NCI-H2171 treated with DMSO at 0.1 percent for 48 hours (cell line): ENCODE measurements at places on chromosomes 7 and 10.

- DNase-seq, result no peak
These were observed 19.4 kb downstream of the PFKFB3 start for GRCh38 chr10:6221971-6222751.

- no peak for DNase-seq
These were observed 1381.1 kb upstream of the LRRTM3 start for GRCh38 chr10:65544756-65545155.

- DNase-seq, result peak; percentile 6
These were observed 90.0 kb downstream of the FOXP2 start for GRCh38 chr7:114504586-114504985.

- peak; percentile 97 for DNase-seq
These were observed 3.1 kb downstream of the FLNC start for GRCh38 chr7:128833148-128833945.

DNA sequence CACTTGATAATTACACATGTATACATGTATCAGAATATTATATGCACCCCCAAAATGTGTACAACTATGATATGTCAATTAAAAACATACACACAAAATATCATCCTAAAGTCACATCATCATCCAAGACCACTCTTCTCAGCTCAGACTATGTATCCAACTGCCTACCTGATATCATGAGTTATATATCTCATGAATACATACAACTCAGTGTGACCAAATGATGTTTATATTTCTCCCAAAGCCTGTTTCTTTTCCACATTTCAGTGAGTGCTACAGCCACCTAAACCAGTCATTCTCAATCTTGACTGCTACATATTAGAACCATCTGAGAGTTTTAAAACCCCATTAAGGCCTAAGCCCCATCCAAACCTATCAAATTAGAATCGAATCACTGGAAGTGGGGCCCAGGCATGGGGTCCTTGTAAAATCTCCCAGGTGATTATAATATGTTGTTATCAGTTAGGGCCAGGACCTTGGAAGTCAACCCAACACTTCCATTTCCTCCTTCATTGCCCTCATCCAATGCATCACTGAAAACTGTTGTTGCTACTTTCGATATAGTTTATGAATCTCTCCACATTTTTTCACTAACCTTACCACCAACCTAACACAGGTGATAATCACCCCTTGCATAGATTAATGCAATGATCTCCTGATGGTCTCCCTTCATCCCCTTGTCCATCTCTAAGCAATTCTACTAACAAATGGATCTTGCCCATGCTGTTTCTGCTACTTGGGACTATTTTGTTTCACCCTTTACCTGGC, 53.8 kb upstream of the ITGB8 start:
- DNase-seq, result no peak

DNA sequence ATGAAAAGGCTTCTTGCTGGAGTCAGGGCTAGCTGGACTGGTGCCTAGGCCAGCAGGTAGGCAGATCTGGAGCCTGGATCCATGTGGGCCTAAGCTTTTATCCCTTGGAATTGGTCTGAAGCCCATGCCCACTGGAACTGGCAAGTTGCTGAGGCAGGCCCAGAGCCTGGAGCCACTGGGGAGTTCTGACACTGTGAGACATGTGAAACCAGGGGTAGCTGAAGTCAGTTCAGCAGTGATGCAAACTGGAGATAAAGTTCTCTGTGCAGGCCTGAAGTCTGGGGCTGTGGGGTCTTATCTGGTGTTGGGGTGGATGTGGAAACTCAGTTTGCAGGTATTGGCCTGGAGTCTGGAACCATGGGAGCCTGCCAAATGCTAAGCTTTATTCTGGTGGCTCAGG, 9.7 kb upstream of the THSD7A start:
- no peak for DNase-seq

DNA sequence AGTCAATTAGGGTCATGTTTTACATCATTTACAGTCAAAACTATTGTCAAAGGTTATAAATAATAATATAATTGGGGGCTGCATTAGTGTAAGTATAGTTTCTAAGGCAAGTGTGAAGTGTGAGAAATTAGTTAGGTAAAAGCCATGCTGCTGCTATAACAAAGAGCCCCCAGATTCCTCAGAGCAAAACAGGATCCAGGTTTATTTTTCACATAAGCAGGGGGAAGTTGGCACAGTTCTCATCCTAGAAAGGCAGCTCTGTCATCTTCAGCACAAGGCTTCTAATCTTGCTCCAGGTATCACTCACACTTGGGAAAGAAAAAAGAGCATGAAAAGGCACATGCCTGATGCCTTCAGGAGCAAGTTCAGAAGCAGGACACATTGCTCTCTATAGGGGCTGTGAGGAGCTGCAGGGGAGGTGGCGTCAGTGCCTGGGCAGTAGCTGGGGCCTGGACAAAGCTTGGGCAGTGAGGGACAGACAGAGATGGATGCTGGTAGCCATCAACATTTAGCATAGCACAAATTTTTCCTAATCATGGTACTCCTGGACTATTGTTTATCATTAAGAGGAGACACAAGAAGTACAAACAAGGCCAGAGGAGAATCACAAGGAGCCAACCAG, 170.6 kb downstream of the PKD1L1 start:
- DNase-seq, result no peak

DNA sequence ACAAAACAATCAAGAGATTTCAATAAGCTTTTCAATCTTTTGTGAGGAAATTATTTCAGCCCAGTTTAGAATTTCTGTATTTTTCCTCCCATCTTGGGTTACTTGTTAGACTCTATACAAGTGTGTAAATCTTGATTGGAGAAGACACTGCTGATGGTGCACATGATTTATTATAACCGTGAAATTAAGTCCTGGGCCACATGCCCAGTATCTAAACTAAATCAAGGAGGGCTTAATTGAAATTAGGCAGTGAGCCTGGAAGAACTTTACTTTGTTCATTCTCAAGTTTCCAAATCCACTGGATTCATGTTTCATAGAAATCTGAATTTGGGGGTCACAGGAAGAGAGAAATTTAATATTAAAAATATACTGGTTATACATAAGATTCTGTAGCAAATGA, 44.5 kb downstream of the CSTF2T start:
- no peak for DNase-seq

- DNase-seq, result peak; percentile 68
These were observed 103.1 kb upstream of the APBB1IP start for GRCh38 chr10:26334932-26335573.
